ENCODE measurements at places on chromosomes 7 and 10.

DNA sequence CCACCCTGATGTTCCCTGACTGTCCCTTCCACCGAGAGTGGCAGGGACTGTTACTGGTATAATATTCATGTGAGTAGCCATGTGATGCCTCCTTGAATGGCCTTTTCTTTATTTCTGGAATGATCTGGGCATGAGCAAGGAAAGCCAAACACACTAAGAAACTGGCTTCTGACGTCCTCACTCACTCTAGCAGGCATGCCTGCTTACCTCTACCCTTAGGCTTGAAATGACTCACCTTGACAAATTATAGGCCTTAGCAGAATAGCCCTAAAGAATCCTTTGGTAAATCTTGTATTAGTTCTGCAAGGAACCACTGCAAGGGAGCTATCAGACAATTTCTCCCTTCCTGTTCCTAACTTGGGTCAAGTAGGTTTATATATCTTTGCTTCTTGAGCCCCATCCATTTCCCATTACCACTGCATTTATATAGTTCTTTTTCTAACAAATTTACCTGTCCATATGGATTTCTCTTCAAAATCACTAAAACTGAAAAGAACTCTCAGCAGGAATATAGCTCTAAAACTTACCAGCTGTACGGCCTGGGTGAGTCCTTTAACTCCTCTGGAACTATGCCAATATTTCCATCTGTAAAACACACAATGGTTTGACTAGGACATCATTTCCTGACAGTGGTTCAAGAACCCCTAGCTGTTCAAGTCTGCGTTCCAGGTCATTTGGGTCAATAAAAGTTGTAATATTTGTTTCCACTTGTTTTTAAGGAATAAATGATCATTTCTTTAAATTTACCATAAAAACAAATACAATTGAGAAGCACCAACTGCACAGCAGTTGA, 13.0 kb upstream of the NDUFA5 start:
- no peak for DNase-seq

DNA sequence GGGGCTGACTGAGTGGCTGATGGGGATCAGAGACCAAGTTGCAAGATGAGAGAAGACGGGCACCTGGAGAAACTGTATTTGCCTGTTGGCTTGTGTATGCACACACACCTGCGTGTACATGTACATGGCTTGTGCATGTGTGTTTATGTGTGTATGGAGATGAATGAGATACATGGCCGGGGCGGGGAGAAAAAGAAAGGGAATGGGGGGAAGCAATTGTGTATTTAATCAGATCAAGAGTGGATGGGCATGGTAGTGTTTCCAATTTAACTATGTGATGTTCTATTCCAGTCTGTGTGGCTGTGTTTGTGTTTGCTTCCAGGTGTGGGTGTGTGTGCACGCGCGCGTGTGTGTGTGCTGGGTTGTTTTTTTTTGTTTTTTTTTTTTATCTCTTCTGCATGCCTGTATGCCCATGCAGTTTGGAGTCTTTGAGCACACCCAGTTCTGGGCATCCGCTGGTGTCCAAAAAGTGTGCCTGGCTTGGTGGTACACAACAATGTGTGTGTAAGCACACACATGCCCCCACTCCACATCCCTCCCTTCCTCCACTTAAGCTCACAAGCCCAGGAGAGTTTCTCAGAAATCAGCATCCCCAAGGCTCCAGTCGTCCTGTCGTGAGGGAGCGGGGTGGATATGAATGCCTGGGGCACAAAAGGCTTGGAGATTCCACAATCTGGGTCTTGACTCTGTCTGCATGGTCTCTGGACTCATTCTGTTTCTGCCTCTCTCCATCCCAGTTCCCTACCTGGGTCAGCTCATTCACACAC, 2.5 kb upstream of the VGF start:
- DNase-seq = no peak

- no peak for DNase-seq
Observed at GRCh38 chr7:114150689-114151088, 231.9 kb upstream of the PPP1R3A start.

DNA sequence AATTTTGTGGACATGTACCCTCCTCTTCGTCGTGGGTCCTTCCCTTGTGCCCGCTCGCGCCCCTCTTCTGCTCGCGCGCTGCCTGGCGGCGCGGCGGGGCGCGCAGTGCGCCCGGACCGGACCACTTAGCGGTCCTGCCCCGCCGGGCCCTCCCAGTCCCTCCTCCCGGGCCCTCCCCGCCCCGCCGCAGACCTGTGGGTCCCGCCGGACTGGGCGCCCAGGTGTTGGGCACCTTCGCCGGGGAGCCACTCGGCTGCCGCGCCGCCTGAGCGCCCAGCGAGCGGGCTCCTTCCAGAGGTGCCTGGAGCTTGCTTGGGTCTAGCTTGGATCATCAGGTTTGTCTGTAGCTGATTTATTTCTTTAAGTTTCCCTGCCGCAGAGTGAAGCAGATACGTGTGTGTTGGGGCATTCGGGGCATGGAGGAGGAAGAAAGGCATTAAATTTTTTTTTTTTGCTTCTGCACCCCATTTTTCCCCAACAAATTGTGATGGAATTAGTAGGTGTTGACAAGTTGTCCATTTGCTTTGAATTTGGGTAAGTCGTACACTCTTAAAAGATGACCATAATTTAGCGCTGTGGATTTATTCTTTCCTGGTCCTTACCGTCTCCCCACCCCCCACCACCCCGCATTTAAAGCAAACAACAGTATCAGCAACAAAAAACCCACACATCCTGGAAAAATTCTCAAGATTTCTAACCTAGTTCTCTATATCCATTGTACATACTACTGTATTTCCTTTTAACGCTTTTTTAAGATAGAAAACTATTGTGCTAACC, 905 bp downstream of the C1GALT1 start:
- DNase-seq = peak; percentile 18

- no peak for DNase-seq
Observed at GRCh38 chr7:96707901-96708774, 1.5 kb downstream of the SEM1 start.

DNA sequence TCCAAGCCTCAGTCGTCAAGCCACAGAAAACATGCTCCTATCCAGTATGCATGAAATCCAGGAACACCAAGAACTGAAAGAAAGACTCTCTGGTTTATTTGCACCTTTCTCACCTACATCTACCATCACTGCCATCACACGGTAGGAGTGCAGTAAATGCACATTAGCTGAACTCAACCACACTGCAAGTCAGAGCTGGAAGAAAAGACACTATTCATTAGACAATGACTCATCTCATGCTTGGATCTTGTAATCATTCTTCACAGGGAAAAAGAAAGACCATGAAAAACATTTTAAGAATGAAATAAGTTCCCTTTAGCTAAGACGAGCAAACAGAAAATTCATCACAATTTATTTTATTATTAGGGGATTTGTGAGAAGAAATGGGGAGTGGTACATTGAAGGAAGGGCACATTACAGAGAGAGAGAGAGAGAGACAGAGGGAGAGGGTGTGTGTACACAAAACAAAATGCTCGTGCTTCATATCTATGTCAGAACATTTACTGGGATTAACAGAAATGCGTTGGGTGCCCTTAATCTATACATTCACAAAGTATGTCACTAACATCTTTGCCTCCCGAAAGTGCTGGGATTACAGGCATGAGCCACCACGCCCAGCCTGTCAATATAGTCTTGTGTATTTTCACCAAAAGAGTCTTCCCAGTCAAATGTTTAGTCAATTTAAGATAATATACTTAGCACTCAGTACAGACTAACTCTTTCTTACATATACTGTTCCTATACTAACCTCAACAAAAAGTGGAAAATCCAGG, 324.9 kb downstream of the PARD3 start:
- peak; percentile 44 for DNase-seq

DNA sequence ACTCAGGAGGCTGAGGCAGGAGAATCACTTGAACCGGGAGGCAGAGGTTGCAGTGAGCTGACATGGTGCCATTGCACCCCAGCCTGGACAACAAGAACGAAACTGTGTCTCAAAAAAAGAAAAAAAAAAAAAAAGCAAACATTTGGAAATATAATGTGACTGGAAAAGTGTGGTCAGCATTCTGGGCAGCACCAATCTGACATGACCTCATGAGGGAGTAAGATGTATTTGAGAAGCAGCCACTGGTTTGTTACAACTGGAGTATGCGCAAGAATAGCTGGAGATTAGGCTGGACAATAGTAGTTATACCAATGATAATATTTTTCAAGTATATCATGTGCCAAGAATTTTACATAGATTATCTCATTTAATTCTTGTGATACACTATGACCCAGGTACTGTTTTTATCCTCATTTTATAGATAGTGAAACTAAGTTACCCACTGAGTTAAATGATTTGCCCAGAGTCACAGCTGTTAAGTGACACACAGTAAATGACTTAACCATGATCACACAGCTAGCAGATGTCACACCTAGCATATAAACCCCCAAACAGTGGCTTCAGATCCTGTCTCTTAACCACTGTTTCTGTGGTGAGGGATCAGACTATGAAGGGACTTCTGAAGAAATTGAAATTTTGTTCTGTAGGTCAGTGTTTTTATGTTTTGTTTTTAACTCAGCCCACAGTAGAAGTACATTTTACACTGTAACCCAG, 11.1 kb downstream of the MCU start:
- no peak for DNase-seq

DNA sequence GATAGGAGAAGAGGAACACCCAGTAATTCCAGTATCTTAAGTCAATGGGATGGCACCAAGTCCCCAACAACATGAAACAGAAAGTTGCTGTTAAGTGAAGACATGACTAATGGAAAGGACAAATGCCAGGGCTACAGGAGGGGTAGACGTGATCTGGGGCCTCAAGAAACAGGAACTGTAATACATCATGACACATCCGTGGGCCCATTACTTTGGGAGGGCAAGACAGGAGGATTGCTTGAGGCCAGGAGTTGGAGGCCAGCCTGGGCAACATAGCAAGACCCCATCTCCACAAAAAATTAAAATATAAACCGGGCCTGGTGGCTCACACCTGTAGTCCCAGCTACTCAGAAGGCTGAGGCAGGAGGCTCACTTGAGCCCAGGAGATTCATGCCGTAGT, 408.6 kb upstream of the PRKCQ start:
- no peak for DNase-seq

- no peak for DNase-seq
Observed at GRCh38 chr10:72228318-72228751, 12.3 kb upstream of the ASCC1 start.

DNA sequence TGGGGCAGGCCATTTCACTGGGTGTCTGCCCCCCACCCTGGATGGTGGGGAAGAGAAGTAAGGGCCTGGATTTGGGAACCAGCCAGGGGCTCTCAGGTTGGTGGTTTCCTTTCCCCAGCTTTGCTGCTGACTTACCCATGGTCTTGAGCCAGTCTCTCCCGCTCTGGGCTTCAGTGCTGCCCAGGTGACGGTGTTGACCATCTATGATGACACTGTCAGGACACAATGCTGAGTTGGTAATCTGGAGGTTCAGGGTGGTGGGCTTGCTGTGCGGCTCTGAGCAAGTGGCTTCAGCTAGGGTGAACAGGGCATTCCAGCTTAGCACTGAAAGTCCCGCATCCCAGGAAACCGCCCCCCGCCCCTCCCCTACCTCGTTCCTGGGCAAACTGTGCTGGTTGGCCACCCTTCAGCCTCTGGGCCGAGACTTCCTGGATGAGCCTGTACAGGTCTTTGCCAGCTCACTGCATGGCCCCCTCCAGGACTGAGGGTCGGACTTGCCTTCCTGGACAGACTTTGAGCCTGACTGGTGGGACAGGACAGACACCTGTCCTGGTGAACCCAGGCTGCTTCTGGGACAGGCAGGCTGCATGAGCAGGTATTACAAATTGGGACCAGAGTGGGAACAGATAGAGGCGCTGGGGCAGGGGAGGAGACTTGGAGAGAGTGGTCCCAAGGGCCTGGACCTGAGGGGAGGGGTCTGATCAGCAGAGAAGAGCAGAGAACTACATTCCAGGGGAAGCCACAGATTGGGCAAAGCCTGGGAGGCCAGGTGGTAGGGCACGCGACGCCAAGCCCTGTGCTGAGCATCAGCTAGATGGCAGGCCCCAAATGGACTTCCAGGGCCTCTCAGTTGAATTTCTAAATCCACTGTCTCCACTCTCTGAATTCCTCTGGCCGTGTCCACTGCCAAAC, 19.9 kb upstream of the ZMIZ1 start:
- DNase-seq = no peak

- no peak for DNase-seq
Observed at GRCh38 chr7:21544715-21545114, 1.9 kb downstream of the DNAH11 start.

DNA sequence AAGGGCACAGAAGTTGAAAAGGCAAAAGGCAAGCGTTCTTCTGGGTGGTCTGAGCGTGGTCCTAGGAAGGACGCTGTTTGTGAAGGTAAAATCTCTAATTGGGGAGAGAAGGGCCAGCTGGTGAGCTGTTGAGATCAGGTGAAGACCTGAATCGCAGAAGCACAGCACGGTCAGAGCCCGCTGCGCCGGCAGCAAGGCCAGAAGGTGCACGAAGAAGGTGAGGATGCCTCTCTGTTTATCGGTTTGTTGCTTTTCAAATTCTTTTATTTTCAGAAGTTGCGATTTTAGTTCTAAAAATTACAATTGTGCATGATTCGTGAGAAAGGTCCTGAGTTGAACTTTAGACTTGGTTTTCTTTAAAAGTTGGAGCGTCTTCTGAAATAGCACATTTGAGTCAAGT, 247.8 kb upstream of the FOXK1 start:
- no peak for DNase-seq

DNA sequence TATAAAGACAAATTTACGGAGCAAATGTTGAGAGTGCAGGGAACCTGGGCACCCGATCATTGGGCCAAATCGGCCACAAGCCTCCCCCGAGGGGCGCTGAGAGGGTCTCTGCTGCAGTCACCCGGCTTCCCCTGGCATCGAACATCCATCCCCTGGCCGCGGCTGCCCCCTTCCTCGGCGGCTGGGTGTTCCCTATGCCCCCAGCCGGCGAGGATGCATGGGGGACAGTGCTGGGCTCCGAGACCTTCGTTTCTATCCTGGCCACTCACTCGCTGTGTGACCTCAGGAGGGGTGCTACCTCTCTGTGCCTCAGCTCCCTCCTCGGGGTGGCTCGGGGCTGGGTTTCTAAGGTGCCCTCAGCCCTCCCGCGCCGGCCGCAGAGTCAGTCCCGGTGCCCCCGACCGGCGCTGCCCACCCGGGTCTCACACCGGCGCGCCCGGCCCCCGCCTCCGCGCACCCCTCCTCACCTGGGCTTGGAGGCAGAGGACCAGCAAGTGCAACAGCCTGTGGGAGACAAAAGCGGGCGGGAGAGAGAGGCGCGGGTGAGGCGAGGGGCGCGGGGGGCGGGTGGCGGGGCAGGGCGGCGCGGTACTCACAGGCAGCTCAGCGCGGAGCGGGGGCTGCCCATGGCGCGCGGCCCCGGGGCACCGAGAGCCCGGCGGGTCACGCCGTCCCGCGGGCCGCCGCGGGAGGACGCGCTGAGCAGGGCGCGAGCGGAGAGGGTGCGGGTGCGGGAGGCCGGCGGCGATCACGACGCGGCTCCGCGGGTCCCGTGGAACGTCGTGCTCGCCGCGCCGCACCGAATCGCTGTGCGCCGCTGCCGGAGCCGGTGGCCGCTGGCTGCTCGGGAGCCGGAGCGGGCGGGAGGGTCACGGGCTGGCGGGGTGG, at the start of gene FGF8:
Gene FGF8 (minus strand): TSS at position 842 of the 888 bp plus-strand sequence. CDS start 214 bp downstream, at position 628.
- DNase-seq = no peak

- DNase-seq = peak; percentile 10
Observed at GRCh38 chr7:12549106-12549505, 21.4 kb upstream of the SCIN start.

Data from brain microvascular endothelial cell (primary cell).